ENCODE measurements at places on chromosomes 1 and 21. TPM values are rescaled to one million over a fixed set of nuclear protein-coding genes. Genes with fewer than 3 reads are reported as not detected.

The SLC35A3 gene
- total RNA-seq: 28.1 TPM

The PLA2G2C gene
- not detected for total RNA-seq

The LHX8 gene
- not detected for total RNA-seq

The CBR3 gene
- 12.1 TPM for total RNA-seq

The OR2L13 gene
- total RNA-seq: not detected

Measured in fibroblast of villous mesenchyme (primary cell).